ENCODE measurements at places on chromosomes 1 and 21. TPM values are rescaled to one million over a fixed set of nuclear protein-coding genes. Genes with fewer than 3 reads are reported as not detected.

The GIPC2 gene
- total RNA-seq: 4.5 TPM

The RORC gene
- 36.8 TPM for total RNA-seq

The HPDL gene
- 3.3 TPM for total RNA-seq

The MNDA gene
- total RNA-seq: 3.7 TPM

The GSTM2 gene
- total RNA-seq: 366 TPM

The DEPDC1 gene
- total RNA-seq: 7.6 TPM

The OR10Z1 gene
- not detected for total RNA-seq

DNA sequence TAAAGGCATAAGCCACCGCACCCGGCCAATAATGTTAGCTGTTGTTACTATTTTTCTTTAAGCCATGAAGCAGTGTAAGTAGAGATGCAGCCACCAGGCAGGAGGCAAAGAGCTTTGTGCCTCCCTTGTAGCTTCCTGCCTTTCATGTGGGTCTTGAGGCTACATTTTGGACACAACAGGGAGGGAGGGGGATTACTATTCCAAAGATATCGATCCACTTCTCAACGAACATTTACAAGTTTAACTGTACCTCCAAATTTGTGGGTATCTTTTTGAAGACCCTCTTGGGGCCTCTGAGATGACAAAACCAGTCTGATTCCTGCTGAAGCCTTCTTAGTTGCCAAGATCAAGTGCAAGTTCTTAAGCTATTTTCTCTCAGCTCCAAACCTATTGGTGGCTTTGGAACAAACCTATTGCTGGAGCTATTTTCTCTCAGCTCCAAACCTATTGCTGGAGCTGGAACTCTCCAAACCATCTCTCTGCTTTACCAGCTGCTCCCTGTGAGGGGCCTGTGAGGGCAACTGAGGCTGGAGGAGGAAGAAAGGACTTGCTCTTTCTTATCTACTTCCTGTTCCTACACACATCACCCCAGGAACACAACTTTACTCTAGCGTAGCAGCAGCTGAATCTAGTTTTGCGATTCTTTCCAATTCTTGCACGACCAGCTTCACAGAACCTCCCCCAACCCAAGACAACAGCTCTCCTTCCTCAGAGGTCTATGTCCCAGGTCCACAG, 16.1 kb upstream of the RCAN3 start:
- H3K4me3 ChIP-seq: no peak overlapping the region
- no peak for DNase-seq
- no peaks in the 10 kb centered on the region for H3K36me3 ChIP-seq
- no peaks in the 10 kb centered on the region for H3K4me1 ChIP-seq
- H3K27me3 ChIP-seq: no peaks in the 10 kb centered on the region

DNA sequence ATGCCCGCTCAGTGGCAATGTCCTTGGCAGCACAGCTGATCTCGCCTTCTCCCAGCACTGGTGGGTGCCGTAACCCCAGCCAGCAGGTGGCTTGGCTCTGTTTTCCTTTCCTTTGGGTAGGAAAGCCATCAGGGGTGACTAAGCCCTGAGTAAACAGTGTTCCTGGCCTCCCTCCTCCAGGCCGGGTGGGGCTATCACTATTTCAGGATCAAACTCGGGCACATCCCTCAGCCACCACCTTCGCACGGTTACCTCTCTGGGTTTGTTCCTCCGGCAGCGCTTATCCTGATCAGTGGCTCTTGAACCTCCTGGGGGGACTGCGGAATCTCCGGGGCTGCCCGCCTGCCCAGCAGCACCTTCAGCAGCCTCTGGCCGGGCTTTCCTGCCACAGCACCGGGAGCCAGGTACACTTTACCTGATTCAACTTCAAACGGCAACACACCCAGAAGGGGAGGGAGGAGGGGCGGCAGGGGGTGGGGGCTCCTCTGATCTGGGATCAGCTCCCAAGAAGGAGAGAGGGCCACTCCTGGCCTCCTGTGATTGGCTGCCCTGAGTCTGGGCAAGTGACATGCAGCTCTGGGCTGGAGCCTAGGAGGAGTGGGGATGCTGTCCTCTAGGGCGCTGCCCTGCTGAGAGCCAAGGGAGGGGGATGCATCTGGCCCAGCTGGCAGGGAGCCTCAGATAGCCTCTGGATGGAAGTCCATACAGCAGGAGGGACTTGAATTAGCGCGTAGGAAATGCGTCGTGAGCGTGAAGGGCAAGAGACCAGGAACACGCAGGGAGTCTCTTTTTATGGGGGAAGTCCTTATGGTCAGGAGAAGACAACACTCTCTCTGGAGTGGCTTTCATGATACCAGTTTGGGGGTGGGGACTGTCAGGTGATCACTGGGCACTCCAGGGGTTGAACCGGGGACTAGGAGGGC, at the start of gene ASCL5:
Gene ASCL5, minus strand, starts transcription at position 353 of the 923 bp plus-strand sequence. CDS start 11,812 bp downstream, outside the sequence.
- no peaks in the 10 kb centered on the region for H3K4me1 ChIP-seq
- no peak for DNase-seq
- no peak within 1 kb of the TSS for H3K4me3 ChIP-seq
- peaks cover 10% of the 10 kb centered on the region for H3K27me3 ChIP-seq
- no peaks in the 10 kb centered on the region for H3K36me3 ChIP-seq

GRCh38 chr21:24716281-24716918, 890.9 kb downstream of the MRPL39 start:
- H3K27me3 ChIP-seq: no peaks in the 10 kb centered on the region
- no peak overlapping the region for H3K4me3 ChIP-seq
- DNase-seq: no peak
- H3K4me1 ChIP-seq: no peaks in the 10 kb centered on the region
- H3K27ac ChIP-seq: no peak overlapping the region

DNA sequence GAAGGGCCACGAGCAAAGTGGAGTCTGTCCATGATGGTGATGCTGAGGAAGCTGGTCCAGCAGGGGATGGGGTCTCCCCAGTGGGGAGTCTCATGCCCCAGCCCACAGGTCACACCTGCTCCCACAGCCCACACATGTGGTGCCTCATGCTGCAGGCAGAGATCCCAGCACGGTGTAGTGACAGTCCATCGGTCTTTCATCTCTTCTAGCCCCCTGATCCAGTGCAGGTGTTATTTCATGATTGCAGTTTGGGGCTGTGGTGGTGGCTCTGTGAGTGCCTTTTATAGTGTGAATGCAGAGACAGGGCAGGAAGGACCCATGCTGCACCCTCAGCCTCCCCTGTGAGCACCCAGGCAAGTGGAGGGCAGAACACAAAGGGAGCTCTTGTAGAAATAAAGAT, 45.0 kb downstream of the UBASH3A start:
- H3K4me3 ChIP-seq: no peak overlapping the region
- no peak overlapping the region for H3K27ac ChIP-seq
- no peaks in the 10 kb centered on the region for H3K36me3 ChIP-seq

DNA sequence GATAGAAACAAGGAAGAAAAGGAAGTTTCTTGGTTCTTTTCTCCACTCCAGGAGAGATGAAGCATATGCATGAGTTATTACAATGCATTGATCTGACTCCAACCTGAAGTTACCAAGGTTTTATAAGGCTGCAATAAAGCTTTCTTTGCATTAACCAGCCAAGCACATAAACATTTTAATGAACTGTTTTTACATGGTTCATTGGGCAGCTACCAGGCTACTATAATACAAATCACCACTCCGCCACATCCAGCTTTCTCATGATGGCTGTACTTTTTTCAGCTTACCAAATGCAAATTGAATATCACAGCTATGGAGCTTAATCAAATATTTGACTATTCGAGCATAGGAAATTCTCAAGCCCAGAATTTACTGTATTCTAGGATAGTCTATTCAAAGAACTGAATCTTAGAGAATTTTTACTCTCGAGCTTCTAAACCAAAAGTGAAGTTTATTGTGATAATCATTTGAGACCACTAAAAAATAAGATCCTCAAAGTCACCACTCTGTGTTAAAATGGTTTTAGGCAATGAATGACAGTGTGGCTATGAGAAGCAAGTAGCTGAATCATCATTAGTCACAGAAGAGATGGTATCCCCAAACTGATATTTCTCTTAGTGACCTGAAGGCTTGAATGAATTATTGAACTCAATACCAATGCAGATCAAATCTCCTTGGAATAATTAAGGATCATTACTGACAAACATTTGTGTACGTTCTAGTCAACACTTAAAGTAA, 58.6 kb upstream of the ZNF281 start:
- no peak for DNase-seq
- no peak overlapping the region for H3K4me3 ChIP-seq
- no peaks in the 10 kb centered on the region for H3K27me3 ChIP-seq
- H3K27ac ChIP-seq: no peak overlapping the region

DNA sequence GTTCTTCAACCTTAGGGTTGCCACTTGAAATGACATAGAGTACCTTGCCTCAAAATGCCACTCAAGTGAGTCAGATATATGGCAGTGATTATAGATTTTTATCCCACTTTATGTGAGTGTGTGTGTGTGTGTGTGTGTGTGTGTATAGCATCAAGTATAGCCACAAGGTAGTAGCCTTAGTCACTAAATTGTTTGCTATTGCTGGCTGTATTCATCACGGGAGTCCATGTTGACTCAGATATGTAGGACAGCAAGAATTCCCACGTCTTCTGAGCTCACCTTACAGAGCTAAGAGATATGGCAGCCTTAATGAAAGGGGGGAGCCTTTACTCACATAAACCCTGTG, 9.3 kb downstream of the ETS2 start:
- no peak overlapping the region for H3K4me3 ChIP-seq
- DNase-seq: no peak
- no peak overlapping the region for H3K27ac ChIP-seq
- H3K36me3 ChIP-seq: peaks cover 84% of the 10 kb centered on the region

- H3K36me3 ChIP-seq: no peaks in the 10 kb centered on the region
- no peak overlapping the region for H3K27ac ChIP-seq
- no peaks in the 10 kb centered on the region for H3K27me3 ChIP-seq
- no peak for DNase-seq
- no peak overlapping the region for H3K4me3 ChIP-seq
- no peaks in the 10 kb centered on the region for H3K4me1 ChIP-seq
Measured at GRCh38 chr1:66315671-66316070, 218.3 kb upstream of the SGIP1 start.

DNA sequence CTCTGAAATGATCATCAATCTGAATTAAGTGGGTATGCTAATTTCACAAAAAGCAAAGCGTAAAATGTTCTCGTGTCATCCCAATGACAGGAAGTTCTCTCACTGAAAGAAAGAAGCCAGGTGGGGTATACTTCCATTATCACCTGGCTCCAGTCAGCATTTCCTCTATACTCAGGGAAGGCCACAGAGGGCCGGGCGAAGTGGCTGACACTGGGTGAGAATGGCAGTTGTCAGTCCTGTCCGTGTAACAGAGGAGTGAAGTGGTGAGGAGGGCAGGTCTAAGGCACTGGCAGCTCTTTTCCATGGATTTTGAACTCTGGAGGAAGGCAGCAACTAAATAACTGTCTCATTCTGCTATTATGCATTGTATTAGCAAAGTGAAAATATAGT, 60.4 kb downstream of the CAPN2 start:
- H3K4me3 ChIP-seq: no peak overlapping the region
- H3K27ac ChIP-seq: peak overlapping the region; percentile 26
- no peak for DNase-seq
- peaks cover 19% of the 10 kb centered on the region for H3K4me1 ChIP-seq
- peaks cover 83% of the 10 kb centered on the region for H3K36me3 ChIP-seq

- DNase-seq: no peak
- H3K27ac ChIP-seq: no peak overlapping the region
- H3K36me3 ChIP-seq: no peaks in the 10 kb centered on the region
- H3K4me1 ChIP-seq: no peaks in the 10 kb centered on the region
Measured at GRCh38 chr1:161374373-161374772, 6.7 kb upstream of the CFAP126 start.

GRCh38 chr1:67960766-67961165, 89.7 kb downstream of the DIRAS3 start:
- no peaks in the 10 kb centered on the region for H3K27me3 ChIP-seq
- no peak overlapping the region for H3K4me3 ChIP-seq
- no peaks in the 10 kb centered on the region for H3K36me3 ChIP-seq
- no peak overlapping the region for H3K27ac ChIP-seq
- DNase-seq: no peak

DNA sequence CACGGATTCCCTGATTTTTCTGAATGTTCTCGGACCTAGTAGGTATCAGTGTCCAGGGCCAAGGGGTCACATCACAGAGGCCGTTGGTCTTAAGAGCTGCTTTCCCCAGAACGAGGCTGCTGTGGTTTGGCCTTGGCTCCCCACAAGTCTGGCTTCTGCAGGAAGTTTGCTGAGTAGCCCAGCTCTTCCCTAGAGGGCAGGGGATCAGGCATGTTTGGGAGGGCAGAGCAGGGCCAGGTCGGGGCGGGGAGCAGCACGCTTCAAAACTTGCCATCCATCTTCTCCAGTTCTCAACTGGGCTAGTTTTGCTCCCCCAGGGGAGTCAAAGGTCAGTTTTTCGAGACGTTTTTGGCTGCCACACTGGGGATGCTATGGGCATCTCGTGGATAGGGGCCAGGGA, 37.0 kb downstream of the MAN1C1 start:
- H3K27me3 ChIP-seq: no peaks in the 10 kb centered on the region
- DNase-seq: no peak
- H3K4me1 ChIP-seq: peaks cover 14% of the 10 kb centered on the region
- no peak overlapping the region for H3K27ac ChIP-seq
- H3K36me3 ChIP-seq: no peaks in the 10 kb centered on the region
- no peak overlapping the region for H3K4me3 ChIP-seq

DNA sequence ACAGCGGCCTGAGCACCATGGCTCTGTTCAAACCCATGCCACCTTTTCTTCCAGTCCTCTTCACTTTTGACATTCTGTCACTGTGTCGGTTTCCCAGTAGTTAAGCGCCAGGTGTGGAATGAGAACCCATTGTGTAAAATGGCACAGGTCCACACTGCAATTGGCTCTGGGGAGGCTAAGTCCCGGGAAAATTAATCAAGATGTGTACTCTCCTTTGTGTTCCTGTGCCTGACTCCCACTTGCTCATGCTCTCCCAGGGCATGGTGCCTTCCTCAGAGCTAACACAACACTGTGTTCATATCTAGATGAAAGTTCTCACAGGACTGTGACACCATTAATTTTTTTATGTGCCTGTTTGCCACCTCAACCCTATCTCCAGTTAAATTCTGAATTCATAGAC, 59.0 kb upstream of the BTG3 start:
- no peaks in the 10 kb centered on the region for H3K27me3 ChIP-seq
- H3K4me1 ChIP-seq: no peaks in the 10 kb centered on the region
- no peak for DNase-seq
- no peak overlapping the region for H3K4me3 ChIP-seq
- H3K27ac ChIP-seq: no peak overlapping the region
- H3K36me3 ChIP-seq: no peaks in the 10 kb centered on the region

GRCh38 chr1:190906206-190906725, 428.6 kb upstream of the BRINP3 start:
- no peaks in the 10 kb centered on the region for H3K4me1 ChIP-seq
- DNase-seq: no peak
- H3K36me3 ChIP-seq: no peaks in the 10 kb centered on the region
- H3K27me3 ChIP-seq: no peaks in the 10 kb centered on the region
- no peak overlapping the region for H3K27ac ChIP-seq
